ENCODE measurements at places on chromosomes 6 and 20.

DNA sequence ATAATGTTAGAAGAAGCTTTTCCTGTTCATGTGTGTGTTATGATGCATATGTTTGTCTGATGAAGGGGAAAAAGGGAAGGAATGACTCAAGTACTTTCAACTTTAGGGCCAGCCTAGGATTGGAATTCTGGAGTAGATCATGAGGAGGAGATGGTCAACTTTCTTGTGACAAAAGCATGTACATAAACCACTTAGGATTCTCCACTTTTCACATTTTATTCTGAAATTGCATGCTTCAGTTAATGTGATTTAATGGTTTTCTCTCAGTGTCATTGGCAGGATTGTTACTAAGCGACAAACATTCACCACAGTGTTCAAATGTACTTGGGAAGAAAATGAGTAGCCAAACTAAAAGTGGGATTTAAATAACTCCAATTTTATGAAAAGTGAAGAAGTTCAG is 80.1 kb downstream of the UTRN start:
- DNase-seq: no peak

DNA sequence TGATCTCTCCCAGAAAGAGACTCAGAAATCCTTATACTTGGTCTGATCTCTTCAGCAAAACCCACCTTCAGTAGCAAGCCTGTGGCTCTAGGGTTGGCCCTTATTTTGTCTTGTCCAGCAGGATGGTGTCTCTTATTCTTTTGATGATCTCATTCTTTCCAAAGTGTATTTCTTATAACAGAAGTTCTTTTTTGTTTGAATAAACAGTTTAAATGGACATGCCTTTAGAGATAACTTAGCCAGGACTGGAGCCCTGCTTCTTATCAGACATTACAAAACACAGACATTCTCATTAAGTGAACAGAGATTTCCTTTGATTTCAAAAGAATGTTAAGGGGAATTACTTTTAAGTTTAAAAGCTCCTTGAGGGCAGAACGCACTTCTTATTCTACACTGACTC is 31.7 kb downstream of the KCNS1 start:
- DNase-seq: no peak

DNA sequence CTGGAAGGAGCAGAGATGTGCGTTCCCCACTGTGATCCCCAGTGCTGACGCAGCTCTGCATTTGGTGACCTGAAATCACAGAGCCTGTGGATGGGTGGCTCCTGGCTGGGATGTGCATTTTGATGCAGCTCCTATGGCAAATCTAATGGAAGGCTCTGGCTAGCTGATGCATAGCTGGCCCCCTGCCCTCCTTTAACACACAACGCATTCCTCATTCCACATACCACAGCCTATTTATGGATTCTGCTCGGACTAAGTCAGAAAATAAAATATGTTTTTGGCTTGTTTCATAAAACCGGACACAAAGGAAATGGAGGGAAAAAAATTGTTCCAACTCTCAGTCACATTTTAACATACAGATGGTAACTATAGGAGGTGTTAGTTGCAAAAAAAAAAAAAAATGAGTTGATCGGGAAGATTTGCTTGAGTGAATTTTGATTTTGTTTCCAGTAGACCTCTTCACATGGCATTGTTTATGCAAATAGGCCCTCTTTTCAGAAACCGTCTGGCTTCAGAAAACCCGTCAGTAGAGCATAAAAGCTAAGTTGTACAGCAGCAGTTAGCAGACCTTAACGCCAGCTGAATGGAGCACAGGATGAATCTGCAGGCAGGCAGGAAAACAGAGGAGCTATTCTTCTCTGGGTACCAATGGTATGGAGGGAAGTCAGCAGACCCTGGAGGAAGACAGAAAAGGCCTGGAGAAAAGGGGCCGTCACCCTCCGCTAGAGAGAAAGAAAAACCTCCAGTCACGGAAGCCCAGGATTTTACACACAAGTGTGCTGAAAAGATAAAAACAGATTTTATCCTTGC is 215.4 kb downstream of the HDGFL1 start:
- DNase-seq: no peak

- no peak for DNase-seq
Observed at GRCh38 chr20:62168061-62168460, 14.8 kb upstream of the MTG2 start.

DNA sequence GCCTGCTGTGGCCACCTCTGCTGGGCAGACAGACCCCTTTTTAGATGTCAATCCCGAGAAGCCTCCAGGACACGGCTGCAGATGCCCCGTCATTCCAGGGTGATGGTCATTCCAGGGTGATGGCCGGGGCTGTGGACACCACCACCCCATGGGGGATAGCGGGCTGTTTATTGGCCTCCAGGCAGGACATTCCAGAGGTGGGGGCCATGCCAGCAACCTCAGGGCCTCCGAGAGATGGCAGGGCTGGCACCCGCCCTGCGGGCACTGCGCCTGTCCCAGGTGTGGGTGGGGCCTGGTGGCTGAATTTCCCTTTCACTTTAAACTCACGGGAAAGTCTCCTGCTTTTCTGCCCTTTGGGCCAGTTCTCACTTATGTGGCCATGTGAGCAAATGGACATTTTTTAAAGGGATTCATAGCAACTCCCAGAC is 14.5 kb downstream of the COL9A3 start:
- no peak for DNase-seq

DNA sequence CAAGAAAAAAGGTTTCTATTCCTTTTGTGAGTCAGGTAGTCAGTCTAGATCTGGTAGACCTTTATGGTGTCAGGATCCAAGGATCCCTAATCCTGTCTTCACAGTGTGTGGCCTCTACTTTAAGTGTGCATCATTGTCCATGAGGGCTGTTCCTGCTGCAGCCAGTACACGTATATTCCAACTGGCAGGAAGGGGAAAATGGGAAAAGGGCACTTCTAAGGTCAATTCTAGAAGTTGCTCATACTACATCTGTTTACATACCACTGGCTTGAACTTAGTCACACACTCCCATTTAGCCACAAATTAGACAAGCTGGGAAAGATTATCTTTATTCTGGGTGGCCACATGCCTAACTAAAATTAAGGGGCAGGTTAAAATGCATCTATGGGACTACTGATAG is 9.7 kb upstream of the MMS22L start:
- DNase-seq: no peak

GRCh38 chr6:106206905-106207304 is 118.7 kb downstream of the ATG5 start:
- DNase-seq: no peak

DNA sequence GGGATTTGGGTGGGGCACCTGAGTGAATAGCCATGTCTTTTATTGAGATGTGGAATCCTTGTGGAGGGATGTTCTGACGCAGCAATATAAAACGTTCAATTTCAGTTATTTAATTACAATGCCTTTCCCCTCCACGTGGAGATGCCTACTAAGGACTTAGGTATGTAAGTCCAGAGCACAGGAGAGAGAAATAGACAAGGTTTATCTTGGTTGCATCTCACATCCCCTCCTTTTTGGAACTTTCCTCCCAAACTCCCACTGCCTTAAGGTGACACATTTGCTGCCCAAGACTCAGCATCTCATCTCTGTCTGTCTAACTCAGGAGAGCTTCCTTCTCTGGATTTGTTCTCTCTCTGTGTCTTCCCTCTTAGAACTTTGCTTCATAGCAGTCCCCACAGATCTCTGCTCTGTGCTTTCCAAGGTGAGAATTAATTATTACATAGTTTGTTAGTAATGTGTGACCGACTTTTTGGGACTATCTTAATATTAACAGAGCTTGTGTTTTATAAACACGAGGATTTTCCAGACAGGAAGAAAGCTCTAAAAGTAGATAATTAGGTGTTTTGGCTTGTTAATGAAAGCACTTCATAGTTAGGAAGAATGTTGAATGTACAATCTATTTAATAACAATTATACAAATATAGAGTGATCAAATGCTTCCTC is 52.6 kb downstream of the COL19A1 start:
- DNase-seq: no peak

GRCh38 chr20:52530571-52530970 is 339.0 kb upstream of the ZFP64 start:
- DNase-seq: no peak

- no peak for DNase-seq
Observed at GRCh38 chr6:122154155-122154554, 245.3 kb upstream of the HSF2 start.

- DNase-seq: no peak
Observed at GRCh38 chr6:43089467-43089866, 13.4 kb downstream of the PTK7 start.

DNA sequence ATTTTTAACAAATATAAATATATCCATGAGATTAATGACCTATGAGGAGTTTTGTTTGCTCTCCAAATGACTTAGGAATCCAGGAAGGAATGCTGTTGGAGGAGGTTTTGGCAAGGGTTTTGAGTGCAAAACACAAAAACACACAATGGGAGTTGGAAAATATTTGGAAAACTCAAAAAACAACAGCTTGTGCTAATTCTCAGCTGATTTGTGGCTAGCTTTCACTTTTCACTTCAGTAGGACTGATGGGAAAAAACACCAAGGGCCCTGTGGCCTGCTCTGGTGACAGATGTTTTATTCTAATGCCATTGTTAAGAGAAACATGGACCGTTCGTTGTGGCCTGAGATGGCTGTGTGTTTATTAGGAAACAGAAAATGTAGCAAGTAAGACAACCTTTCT is 113.9 kb downstream of the ALDH8A1 start:
- DNase-seq: no peak

DNA sequence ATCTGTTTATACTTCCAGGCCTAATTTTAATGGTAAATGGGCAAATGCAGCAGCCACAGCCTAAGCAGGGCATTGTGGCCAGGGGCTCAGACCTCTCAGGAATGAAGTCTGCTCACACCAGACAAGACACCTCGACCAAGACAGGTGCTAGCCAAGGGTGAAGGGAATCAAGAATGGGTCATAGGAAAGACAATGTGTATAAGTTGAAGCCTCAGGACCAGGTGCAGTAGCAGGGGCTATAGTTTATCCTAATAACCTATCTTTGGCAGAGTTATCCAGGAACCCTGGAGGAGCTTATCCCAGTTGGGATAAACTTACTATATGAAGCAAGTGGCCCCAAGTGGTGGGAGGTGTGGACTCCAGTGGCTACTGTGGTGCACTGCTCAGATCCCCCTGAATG is 165.0 kb upstream of the TAB2 start:
- DNase-seq: no peak

- DNase-seq: no peak
Observed at GRCh38 chr6:47064274-47064673, 22.1 kb upstream of the ADGRF1 start.

GRCh38 chr6:30837870-30838269 is 46.4 kb upstream of the DDR1 start:
- no peak for DNase-seq

DNA sequence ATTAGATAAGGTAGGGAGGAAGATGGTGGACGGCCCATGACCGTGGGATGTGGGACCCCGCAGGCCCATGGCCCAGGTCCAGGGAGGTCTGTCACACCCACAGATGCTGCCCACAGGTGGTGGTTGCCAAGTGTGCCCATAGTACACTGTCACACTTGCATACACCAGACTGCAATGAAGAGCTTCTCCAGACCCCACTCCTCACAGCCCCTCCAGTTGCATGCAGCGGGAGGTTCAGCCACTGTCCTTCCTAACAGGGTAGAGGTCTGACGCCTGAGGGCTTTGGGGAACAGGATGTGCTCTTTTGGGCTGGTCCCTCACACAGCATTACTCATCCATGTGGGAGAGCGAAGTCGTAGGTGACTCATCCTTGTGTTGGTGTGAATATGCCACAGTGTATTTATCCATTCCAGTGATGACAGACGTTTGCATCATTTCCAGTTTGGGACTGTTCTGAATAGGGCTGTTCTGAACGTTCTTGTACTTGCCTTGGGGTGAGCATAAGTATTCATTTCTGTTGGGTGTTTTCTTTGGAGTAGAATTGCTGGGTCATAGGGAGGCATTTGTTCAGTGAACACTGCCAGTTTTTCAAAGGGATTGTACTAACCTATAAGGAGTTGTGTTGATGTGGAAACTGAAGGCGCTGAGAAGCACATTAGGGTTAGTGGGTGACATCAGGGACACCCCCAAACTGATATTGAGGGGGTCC is 10.1 kb upstream of the PYGB start:
- DNase-seq: peak; percentile 94

GRCh38 chr20:58619864-58620431 is 31.1 kb upstream of the STX16 start:
- DNase-seq: peak; percentile 38

DNA sequence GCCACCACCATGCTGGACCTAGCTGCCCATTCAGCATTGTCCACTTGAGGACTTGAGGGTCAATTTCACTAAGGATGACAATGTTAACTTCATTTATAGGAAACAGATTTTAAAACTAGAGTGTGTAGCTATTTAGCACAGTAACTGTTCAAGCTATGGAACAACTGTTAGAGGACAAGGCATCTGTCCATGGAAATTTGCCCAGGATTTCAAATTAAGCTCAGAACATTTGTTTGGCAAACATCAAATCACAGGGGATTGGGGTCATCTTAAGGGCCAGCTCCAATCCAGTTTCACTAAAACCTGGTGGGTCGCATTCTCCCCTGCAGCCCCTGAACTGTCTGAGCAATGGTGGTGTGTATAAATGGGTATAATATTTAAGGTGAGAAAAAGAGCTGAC is 35.1 kb downstream of the PM20D2 start:
- DNase-seq: no peak

DNA sequence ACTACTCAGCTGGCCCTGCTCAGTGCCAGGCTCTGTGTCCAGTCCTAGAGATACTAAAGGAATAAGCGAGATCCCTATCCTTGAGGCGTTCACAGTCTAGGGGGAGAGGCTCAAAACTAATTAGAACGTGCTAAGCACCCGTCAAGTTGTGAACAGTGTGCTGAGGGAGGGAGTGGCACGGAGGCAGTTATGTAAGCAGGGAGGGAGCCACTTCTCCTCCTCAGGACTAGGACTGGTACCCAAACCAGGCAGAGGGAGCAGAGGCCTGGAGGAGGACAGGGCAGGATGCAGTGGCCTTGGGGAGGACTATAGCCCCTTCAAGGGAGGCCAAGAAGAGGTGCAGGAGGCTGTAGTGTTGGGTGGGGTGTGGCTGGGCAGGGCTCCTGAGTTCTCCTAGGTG is 39.6 kb upstream of the VSTM2L start:
- no peak for DNase-seq

GRCh38 chr6:40583709-40584108 is 3.5 kb downstream of the LRFN2 start:
- no peak for DNase-seq

DNA sequence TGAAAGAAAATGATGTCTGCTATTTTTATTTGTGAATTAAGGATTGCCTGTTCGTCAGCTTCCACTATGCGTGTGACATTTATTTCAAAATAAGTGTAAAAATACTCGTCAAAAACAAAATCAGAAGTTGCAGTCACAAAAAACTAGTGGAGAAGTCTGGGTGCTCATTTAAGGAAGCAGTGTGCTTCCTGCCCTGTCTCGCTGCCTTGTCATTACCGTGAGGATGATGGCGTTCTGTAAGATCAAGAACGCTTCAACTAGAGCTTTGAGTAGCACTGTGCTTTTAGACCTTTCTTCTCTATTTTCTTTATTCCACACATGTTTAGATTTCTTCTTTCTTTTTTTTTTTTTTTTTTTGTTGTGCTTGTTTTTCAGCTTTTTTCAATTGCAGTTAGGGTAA is 186.9 kb downstream of the TBC1D7 start:
- no peak for DNase-seq

GRCh38 chr6:170267688-170268087 is 23.2 kb downstream of the DLL1 start:
- no peak for DNase-seq

Measured in HCT116 (cell line).